Smooth muscle cell of the brain vasculature (primary cell): ENCODE measurements at places on chromosomes 16 and 17.

DNA sequence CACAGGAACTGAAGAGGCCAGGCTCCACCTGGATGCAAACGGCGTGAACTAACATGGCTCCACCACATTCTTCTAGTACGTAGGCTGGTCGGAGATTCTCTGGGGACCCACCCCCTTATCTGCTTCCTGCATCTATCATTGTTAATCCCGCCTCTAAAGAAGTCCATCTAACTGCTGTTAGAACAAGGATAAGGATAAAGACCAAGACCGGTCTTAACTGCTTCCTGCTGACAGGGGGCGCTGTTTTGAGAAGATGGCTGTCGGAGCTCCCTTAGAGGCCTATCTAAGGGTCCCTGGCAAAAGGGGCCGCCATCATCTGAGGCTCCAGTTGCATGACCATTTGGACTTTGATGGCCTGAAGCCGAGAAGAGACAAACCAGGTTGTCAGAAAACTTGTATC is 25.8 kb upstream of the TNFSF12 start:
- DNase-seq, result no peak

GRCh38 chr16:66568355-66568754 is 2.1 kb downstream of the CMTM1 start:
- no peak for DNase-seq

DNA sequence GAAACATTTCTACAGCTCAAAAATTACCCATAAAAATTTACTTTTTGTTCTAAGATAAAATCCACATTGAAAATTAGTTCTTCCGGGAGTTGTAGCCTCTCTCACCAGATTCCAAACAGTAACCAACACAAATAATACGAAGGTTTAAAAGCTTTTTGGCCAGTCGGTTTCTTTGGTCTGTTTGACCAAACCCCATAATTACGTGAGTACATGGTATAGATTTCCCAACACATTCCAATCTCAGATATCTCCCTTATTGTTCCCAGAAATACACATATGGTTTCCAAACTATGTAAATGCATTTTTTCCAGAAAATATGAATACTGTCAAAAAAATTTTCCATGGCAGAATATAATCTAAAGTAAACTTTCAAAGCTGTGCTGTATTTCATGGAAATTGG is 722.0 kb downstream of the KCNJ2 start:
- DNase-seq, result no peak

GRCh38 chr16:66503030-66503429 is 46.9 kb downstream of the TK2 start:
- DNase-seq, result no peak

DNA sequence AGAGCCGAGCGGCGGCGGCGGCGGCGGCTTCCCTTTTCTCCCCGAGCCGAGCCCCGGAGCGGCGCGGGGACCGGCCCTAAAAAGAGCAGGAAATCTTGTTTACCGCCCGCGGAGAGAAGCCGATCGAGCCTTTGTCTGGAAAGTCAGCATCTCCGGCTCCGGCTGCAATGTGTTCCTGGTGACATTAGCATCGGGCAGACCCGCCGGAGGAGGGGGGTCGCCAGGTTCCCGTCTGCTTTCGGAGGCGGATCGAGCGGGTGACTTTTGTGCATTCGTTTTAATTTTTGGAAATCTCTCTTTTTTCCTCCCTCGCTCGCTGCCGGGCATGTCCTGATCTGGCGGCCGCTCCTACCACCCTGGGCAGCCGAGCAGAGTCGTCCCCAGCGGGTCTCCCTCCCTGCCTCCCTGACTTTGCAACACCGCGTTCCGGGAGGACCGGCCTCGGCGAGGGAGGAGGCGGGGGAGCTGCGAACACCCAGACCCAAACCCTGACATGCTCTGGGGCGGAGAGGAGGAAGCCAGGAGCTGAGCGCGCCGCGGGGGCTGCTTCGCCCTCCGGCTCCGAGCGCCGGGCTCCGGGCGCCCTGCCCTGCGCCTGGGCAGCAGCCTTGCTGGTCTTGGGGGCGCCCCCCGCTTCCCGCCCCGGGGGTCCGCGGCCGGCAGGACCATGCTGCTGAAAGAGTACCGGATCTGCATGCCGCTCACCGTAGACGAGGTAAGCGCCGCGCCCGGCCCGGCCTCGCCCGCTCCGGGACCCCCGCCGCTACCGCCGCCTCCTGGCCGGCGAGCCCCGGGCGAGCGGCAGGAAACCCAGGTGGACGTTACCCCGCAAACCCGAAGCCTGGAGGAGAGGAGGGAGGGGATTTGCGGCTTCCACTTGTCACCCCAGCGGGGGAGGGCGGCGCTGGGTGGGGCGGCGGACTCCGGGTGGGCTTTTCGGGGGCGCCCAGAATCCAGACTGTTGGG is 690 bp downstream of the PITPNC1 start:
- DNase-seq, result no peak

- no peak for DNase-seq
These were observed 685 bp downstream of the PAQR4 start for GRCh38 chr16:2969545-2970521.

DNA sequence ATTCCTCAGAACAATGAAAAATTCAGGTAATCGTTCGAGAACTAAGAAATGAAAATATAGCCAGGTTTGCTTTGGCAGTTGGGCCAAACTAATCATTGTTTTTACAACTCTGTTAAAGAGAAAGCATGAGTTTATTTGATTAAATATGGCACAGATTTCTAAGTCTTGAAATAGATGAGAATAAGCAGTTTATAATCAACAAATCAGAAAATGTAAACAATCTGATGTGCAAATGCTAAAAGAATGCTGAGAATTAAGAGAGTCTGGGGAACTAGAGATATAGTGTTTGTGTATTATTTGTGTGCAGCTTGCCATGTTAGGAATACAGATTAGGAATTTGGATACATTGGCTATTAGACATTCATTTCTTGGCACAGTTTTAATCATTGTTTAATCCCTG is 212.5 kb downstream of the TANC2 start:
- DNase-seq, result no peak

DNA sequence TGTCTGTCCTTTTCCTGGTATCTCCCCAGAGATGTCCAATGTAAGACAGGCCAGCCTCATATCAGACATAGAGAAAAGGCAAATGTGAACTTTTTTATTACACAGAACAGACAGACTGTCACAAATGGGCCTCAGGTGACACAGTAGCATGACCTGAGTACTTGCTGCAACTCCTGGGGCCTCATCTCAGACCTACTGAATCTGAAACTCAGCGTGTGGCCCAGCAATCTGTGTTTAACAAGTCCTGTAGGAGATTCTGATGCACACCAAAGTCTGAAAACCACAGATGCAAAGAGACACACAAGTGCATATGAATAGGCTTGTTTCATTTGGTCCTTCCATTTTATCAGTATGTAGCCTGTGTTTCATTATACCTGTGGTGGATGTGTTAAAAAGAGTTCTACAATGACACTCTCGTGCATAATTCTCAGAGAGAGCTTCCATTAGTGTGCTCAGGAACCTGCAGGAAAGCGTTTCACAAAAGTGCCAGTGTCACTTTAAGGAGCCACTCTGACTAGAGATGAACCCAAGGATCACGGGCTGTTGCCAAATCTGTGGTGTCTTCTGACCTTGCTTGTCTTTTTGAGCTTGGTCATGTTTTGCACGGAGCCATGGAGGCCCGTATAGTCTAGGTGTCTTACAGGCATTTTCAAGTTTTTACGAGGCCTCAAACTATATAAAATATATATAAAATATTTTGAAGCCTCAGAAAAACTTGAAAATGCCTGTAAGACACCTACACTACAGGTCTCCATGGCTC is 33.8 kb upstream of the NF1 start:
- no peak for DNase-seq

- DNase-seq, result no peak
These were observed 124.5 kb upstream of the CIBAR2 start for GRCh38 chr16:85236818-85237150.

DNA sequence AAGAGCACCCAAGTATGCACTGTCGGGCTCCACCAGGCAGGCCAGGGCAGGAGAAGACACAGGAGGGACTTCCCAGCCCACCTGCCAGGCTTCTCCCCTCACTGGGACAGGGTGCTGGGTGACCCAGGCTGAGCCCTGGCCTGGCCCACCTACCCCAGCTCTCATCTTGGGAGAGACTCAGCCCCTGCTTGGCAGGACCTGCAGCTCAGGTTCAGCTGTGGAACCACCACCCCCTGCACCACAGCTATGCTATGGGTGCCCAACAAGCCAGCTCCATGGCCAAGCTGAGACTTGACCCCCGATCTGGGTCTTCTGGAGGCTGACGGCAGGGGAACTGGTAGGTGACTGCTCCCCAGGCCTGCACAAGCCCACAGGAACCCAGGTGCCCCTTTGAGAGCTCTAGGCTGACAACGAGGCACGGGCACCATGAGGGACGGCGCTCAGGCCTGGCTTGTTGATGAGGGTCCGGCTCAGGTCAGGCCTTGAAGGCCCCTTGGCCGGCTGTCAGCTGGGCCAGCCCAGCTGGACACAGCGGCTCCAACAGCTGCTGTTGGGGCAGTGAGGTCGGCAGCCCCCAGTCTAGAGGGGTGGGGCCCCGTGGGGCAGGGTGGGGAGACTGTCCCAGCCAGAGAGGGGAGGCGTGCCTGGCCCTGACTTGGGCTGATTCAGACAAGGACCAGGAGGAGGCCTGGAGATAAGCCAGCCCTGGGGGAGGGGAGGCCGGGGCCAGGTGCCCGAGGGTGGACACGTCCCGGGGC is 4.6 kb downstream of the RPUSD1 start:
- no peak for DNase-seq

DNA sequence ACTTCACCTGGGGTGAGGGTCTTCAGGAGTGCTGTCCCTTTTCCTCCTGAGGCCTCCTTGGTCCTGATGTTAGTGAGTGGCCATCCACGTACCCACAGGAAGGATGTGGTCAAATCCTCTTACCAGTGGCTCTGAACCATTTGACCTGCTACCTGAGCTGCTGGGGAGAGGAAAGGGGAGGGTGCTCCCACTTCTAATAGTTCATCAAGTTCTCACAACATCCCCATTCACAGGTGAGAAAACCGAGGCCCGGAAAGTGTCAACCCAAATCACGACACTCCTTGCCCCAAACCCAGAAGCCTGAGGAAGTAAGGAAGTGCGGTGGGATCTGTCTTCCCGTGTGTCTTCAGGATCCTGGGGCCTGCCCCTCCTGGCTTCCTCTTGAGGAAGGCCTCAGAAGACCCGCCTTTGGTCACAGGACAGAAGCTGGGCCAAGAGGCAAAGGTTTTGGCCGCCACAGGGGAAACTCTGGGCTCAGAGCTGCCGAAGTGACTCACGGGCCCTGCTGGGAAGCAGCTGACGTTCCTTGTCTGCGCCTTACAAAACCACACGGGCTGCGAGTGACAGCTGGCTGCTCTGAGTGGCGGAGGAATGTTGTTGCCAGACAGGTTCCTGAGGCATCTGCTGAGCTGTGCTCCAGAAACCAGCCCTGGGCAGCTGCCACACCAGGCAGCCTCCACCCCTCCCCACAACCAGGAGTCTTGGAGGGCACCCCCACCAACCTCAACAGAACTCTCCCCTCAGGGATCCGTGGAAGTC is 13.9 kb upstream of the KIFC3 start:
- DNase-seq, result peak; percentile 62

DNA sequence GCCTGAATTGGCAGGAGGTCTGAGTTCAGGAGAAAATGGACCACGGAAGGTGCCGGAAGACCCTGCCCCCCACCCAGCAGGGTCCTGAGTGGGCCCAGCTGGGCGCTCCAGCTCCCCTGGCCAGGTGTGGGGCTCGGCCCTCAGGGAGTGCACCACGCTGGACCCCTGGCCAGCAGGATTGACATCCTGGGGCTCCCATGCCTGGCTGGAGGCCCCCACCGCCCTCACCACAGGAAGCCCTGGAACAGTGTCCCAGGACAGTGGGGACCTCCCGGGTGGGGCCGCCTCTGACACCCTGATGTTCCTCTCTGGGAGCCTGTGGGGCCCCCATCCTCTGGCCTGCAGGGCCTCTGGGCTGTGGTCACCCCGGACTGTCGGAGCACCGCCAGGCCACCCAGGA is 28.1 kb upstream of the CACNA1H start:
- no peak for DNase-seq

DNA sequence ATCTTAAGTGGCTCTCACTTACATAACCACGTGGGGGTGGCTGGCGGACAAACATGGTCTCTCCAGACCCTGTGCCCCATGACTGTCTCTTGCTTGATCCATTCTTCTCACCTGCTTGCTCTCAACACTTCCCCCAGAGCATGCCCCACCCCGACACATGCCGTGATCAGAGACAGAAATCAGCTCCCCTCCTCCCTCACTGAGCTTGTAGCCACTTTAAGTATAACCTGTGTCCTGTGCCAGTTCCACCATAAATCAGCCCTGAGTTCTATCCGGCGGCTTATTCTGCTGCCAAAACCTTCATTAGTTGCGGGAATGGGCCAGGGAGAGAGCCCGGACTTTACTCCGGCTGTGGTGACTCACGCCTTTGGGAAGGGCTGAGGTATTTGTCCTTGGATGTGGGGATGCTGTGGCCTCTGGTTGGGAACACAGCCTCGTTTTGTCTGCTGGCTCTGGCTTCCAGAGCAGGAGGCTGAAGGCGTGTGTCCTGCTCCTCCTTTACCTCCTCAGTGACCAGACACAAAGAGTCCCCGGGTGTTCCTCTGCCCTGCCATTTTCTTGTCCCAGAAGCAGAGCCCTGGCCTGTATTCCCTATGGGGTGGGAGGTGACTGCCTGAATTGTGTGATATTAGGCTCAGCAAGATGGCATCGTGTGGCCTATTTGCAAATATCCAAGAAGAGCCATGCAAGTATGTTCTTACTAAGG is 21.1 kb downstream of the ANKRD40 start:
- DNase-seq, result no peak

DNA sequence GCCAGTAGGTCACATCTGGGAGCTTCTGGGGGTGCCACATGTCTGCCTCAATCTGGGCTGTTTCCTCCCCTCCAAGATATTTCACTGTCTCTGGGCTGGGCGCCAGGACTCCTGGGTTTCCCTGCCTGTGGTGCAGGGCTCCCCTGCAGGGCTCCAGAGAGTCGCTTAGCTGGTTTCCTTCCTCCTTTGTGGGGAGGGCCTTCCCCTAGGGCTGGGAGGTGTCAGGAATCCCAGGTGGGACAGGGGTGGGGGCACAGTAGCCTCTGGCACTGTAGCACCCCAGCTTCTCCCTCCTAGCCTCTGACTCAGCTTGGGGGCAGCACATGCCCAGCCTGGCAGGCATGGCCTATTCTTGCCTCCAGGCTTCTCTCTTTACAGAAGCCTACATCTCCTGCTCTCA is 2.6 kb downstream of the RARA start:
- DNase-seq, result no peak

GRCh38 chr17:12853921-12854320 is 64.6 kb downstream of the ARHGAP44 start:
- no peak for DNase-seq
